ENCODE measurements at places on chromosomes 12 and 14.

DNA sequence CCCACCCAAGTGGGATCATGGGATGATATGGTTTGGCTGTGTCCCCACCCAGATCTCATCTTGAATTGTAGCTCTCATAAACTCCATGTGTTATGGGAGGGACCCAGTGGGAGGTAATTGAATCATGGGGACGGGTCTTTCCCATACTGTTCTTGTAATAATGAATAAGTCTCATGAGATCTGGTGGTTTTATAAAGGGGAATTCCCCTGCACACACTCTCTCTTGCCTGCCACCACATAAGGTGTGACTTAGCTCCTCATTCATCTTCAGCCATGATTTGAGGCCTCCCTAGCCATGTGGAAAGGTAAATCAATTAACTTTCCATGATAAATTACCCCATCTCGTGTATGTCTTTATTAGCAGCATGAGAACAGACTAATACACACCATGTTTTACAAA, 109.2 kb downstream of the IGF1 start:
- no peak for DNase-seq

GRCh38 chr12:77788231-77789168, 42.2 kb upstream of the NAV3 start:
- no peak for DNase-seq

GRCh38 chr14:102777711-102778337, 575 bp downstream of the TRAF3 start:
- DNase-seq: no peak

DNA sequence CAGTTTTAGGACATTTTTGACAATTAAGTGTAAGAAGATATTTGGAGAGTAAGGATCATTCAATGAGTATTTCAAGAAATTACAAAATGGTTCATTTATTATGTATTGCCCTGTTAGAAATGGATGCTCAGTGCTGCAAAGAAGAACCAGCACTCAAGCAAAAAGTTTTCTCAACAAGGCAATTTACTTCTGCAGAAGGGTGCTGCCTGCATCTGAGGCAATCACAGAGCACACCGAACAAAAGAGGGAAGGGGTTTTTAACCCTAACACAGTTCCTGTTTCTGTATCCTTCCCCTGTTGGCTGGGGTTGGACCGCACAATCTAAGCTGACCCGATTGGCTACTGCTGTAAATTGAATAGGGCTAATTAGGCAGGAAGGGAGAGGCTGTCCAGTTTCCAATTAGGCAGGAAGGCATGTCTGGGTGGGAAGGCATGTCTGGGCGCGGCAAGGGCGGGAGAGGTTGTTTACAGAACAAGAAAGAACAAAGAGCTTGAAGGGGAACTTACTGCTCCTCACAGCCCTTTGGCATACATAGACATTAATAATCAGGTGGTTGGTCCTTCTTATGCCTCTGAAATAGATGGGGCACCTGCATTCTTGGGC, 41.4 kb downstream of the SPTSSA start:
- DNase-seq: no peak

- no peak for DNase-seq
Observed at GRCh38 chr14:40004871-40005500, 572.8 kb upstream of the FBXO33 start.

GRCh38 chr12:128581321-128581761, 242.4 kb downstream of the SLC15A4 start:
- DNase-seq: no peak

- peak; percentile 39 for DNase-seq
Observed at GRCh38 chr12:64452559-64453329, 824 bp downstream of the TBK1 start.

DNA sequence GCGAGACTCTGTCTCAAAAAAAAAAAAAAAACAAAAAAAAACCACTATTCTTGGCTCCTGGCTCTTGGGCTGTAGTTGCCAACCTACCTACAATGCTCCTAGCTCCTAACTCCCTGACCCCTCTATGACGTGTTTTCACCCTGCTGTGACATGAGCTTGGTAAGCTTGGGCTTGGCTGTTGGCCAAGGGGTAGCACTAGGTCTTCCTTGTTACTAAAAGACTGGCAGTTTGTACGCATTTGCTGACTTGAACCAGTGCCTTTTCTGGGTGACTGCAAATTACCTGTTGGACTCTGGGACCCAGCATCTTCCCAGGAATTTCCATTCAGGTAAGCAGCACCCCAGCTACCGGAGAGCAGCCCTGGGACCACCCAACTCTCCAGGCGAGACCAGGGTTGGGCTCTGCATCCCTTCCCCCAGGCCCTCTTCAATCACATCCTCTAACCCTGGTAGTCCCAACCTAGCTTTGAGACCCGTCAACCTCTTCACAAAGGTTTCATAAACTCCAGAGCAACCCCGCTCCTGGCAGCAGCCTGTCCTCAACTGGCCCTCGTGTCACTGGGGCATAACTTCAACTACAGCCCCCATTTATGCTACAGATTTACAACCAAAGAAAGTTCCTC, 8.3 kb downstream of the CDK2AP1 start:
- no peak for DNase-seq

- no peak for DNase-seq
Observed at GRCh38 chr14:69535230-69535848, 39.3 kb downstream of the CCDC177 start.

DNA sequence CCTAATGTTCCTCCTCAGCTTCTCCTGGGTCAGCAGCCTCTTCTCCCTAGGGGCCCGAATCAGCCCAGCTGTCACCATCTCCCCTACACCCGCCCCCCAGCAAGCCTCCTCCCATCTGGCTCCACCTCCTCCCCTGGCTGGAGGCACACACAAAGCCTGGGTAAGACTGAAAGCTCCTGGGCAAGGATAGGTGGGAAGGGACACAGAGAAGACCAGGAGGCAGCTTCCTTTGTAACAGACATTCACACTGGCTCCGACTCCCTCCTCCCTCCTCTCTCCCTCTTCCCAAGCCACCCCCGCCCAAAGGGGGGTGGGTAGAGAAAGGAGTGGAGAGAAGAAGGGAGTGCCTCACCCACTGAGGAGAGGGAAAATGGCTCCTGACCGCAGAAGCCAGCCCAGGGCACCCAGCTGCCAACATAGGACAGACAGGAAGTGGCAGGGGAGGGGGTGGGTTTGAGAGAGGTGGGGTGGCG, 4.0 kb downstream of the CHD4 start:
- DNase-seq: no peak

- DNase-seq: no peak
Observed at GRCh38 chr12:88399811-88400210, 180.5 kb downstream of the KITLG start.

GRCh38 chr12:110367181-110367864, 36.2 kb downstream of the ANAPC7 start:
- no peak for DNase-seq

GRCh38 chr14:68226523-68226922, 406.9 kb downstream of the RAD51B start:
- DNase-seq: no peak

DNA sequence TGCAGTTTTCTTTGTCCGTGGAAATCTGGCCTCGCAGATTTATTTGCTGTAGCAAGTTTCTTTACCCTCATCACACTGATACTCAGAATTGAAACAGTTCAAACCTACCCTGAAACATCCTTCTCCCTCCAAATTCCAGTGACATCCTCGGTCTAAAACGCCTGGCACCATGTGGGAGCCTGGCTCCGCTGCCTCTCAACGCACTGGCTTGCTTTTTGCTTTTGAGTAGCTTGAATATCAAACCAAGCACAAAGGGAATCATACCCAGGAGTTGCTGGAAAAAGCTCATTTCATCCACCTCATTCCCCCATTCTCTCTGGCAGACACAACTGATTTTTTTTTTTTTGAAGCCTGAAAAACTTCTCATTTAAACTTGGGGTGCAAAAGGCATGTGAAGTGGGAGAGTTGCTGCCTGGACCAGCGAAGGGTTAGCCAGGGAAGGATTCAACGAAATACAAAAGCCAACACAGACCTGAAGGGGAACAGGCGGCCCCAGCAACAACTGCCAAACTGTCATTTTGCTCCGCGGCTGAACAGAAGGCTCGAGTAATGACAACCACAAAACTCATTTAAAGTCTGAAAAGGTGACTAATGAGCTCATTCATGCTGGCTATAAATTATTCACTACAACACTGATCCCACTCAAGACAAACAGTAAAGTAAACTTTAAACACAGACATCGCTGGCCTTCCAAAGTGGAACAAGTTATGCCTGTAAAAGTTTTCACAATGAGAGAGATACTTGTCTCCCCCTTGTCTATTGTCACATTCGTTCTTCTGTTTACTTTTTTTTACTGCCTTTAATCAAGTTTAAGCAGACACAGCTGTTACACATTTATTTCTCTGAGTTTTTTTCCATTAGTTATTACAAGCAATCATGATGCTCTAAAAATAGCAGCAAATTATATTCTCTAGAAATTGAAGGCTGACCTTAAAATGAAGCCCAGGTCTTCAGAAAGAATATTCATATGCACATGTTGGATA, 12.5 kb upstream of the FOXN3 start:
- DNase-seq: peak; percentile 38

GRCh38 chr14:68661226-68662225, 131.3 kb downstream of the ZFP36L1 start:
- DNase-seq: no peak

DNA sequence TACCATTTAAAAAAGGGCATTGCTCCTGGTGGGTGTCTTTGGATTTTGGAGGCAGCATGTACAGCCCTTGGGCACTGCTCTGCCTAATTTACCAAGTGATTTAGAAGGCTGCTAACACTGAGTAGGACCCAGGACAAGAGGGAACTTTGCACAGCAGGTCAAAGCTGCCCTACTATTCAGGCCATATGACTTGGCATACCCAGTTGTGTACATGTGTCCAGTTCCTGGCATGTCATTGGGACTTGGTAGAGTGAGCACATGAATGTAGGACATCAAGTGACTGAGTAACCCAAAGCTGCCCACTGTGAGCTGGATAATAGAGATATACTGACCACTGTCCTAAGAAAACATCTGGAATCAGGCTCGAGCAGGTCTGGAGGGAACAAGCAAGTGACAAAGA, 15.7 kb downstream of the CDKL1 start:
- DNase-seq: no peak

DNA sequence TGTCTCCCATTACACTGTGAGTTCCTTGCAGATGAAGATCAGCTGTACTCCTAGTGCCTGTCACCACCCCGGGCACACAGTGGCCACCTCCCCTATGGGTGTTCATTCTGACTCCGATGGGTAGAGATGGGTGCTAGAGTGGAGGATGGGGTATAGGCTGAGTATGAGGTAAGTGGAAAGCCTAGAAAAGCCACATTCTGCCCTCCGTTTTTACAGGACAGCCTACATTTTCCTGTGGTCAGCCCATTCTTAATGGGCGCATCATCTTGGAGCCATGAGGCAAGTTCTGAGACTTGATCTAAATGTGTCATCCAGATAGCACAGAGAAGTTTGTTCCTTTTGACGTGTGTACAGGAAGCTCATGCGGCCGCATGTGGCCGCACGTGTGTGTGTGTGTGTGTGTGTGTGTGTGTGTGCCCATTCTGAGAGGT, 166.7 kb upstream of the HIF1A start:
- no peak for DNase-seq

DNA sequence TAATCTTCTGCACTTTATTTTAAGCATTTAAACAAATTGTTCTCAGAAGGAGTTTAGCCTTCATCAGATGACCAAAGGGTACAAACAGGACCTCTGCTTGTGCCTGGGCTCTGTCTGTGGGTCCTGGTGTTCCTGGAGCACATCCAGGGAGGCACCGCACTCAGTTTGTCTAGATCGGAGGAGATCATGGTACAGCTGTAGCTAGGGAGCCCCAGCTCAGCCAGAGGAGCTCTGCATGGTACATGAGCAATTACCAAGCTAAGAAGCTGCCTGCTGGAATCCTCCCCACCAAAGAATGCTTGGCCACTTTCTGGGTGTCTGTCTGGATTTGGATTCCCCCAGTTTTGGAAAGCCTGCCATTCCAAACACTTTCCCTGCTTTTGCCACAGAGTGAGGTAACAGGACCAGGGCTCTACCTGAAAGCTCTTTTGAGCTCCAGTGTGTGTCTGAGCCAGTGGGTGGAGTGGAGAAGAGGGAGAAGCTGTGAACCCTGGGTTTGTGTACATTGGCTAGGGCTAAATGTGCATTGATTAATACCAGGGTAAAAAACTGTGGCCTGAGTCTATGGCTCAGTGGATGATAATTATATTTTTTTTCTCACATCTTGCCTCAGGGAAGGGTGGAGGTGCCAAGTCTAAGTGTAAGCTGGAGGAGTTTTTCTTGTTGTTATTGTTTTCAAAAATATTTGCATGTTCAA, 163.7 kb upstream of the IGF1 start:
- no peak for DNase-seq

- no peak for DNase-seq
Observed at GRCh38 chr12:124730455-124730932, 133.2 kb downstream of the SCARB1 start.

GRCh38 chr14:20732979-20733635, 12.6 kb upstream of the EDDM3A start:
- no peak for DNase-seq

GRCh38 chr14:92770484-92770883, 22.1 kb upstream of the LGMN start:
- no peak for DNase-seq
